ENCODE measurements at places on chromosomes 7 and 10.

DNA sequence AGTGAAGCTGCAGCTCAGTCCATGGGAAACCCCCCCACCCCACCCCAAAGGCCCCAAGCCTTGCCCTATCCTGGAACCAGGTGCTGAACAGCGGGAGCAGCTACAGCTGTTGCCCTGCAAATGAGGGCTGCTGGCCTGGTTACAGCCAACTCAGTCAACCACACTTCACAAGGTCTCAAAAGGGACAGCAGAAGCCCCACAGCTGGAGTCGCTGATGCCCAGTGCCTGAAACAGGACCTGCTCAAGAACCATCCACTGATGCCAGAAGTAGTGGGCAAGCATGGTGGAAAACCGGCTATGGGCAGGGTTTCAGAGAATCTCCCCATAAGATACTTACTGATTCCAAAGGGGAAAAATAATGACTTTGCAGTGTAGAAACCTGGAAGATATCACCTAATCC, 110.3 kb downstream of the SLC37A3 start:
- DNase-seq, result no peak

GRCh38 chr7:148114804-148115203, 475.8 kb upstream of the C7orf33 start:
- no peak for DNase-seq

DNA sequence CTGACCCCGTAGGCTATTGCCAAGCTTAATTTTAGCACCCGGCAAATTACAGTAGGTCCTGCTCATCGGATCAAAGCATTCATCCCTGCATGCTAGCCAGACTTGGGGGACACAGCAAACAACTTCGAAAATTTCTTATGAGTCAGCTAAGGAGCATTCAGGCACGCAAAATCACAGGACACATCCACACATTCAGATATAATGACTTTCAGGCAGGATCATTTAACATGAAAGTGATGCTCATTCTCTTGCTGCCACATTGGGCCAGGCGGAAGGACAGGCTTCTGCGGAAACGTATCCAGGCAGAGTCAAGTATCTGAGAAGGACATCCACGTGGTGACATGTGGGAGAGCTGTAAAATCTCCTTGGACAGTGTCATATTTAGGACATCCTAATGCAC, 474.0 kb upstream of the NRP1 start:
- DNase-seq, result no peak

DNA sequence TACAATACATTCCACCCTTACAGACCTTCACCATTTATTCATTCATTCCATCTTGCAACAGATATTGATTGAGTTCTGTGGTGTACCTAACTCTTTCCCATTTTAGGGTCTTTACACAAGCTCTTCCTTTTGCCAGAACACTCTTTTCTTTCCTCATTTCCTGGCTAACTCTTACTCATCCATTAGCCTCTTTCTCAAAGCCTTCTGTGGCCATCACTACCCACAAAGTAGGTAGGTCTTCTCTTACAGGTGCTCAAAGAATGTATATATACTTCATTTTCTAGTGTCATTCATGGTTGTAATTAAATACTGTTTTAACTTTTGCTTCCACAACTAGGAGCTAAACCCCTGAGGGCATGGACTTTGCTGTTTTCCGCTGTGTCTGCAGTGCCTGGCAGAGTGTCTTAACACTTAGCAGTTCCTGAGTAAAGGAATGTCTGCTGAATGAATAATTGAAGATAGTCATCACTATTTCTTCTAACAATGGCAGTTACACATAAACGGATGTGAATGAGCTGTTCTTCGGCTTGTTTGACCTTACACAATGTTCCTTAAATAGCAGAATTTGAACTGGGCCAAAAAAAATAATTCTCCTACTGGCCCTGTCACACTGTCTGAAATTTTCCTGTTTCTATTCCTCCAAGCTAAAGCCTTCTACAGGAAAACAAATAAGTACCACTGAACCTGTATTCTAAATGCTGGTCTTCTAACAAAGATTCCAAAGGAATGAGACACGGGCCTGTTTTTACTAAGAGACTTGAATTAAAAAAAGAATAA, 15.1 kb downstream of the BCAP29 start:
- DNase-seq, result no peak

DNA sequence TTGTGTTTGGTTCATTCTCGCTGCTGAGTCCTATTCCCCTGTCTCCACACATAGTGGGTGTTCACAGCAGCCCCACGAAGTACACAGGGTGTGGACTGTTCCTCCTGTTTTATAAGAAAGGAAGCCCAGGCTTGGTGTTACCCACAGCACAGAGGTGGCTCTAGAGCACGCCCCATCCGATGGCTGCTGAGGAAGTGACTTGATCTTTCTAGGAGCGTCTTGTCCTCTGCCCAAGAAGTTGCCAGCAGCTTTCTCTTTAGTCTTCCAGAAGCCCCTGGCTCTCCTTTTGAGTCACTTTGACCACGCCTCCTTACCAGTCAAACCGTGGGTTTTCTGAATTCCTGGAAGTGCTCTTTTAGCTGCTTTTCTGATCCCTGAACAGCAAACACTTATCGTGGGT, 94.0 kb downstream of the GRK5 start:
- DNase-seq, result peak; percentile 37

- DNase-seq, result no peak
Measured at GRCh38 chr10:13439313-13440184, 89.3 kb downstream of the BEND7 start.

- DNase-seq, result no peak
Measured at GRCh38 chr7:143015084-143015483, 11.8 kb downstream of the OR9A2 start.

GRCh38 chr7:143735962-143736361, 21.5 kb downstream of the CTAGE6 start:
- DNase-seq, result no peak

GRCh38 chr10:97673736-97674525, 13.1 kb downstream of the AVPI1 start:
- DNase-seq, result no peak

DNA sequence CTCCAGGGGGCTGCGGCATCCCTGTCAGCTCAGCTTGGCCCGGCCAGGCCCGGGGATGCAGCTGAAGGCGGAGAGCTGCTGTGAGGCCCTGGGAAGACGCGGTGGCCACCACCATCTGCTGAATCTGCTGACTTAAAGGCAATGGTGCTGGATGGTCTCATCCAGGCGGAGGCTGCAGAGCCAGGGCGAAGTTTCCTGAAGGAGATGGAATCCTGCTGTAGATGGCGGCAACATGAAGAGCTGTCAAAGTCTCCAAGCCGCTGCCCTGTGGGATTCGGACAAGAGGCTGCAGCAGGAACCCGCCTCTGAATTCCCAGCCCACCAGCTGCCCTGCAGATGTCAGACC, 200.1 kb downstream of the PTPRN2 start:
- no peak for DNase-seq

DNA sequence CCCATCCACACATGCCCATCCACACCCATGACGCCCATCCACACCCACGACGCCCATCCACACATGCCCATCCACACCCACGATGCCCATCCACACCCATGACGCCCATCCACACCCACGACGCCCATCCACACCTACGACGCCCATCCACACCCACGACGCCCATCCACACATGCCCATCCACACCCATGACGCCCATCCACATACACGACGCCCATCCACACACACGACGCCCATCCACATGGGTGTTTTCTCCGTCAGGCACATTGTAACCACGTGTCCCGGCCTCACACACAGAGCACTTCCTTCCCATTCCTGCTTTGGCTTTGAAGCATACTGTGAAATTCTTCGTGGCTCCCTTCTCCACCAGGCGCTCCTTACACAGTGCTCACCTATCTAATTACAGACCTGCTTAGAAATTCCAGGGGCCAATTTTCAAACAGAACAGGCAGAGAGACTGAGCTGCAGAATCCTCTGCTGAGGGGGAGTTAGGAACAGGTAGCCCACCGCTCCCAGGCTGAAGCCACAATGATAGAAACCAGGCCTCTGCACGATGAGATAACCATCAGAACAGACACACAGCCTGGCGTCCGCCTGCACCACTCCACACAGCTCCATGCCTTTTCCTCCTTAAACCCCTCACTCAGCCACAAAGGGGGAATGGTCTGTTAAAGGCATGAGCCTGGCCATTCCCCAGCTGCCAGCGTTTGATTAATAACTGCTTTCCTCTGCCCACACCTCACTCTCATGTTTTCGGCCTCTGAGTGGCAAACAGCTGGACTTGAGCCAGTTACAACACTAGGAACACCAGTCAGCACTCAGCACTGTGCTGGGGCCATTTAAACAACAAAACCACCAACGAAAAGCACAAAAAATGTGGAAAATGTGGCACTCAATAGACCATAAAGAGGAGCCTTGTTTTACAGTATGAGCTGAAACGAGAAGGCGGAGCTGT, 501.6 kb downstream of the PTPRN2 start:
- DNase-seq, result no peak

GRCh38 chr7:19009241-19009935, 108.0 kb downstream of the TWIST1 start:
- DNase-seq, result no peak

GRCh38 chr7:98474558-98474957, 73.7 kb upstream of the BAIAP2L1 start:
- DNase-seq, result no peak

GRCh38 chr10:63343476-63343875, 122.3 kb downstream of the JMJD1C start:
- DNase-seq, result no peak

GRCh38 chr7:140230516-140230860, 53.7 kb upstream of the KDM7A start:
- peak; percentile 71 for DNase-seq

DNA sequence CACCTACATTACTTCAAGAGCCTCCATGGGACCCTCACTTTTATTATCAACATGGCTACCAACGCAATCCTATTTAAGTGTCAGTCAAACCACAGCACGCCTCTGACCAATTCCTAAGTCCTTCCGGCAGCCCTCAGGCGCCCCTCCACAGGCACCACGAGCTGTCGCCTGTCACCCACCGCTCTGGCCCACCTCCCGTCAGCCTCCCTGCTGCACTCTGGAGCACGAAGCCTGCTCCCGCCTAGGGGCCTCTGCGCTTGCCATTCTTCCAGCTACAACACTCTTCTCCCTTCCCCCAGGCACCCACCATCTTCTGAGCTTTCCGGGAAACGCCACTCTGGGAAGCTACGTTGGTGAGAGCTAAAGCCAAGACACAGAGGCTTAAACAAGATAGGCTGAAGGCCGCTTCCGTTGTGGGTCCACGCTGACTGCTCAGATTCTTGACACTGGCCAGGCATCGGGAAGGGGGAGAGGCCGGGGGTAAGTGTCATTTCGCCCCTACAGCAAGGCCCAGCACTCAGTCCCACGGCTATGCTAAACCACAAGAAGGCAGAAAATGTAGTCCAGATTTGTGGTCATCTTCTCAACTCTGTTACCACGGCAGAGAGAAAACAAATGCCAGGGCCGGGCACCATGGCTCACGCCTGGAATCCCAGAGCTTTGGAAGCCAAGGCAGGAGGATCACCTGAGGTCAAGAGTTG, 56.7 kb downstream of the GNA12 start:
- DNase-seq, result no peak

DNA sequence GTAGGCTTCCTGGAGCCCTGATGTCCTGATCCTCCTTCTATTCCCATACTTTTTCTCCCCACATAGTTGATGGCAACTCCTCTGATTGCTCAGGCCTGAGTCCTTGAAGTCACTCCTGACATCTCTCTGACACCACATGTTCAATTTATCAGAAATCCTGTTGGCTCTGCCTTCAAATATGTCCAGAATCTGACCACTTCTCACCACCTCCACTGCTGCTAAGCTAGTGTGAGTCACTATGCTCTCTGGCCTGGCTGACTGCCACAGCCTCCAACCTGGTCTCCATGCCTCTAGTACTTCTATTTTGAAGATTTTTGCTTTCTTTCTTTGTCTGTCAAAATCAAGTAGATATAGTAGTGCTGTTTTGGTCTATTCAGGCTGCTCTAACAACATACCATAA, 53.0 kb downstream of the TMEM229A start:
- DNase-seq, result no peak

- no peak for DNase-seq
Measured at GRCh38 chr10:25842146-25842545, 91.9 kb upstream of the MYO3A start.
